ENCODE measurements at places on chromosomes 3 and 15.

DNA sequence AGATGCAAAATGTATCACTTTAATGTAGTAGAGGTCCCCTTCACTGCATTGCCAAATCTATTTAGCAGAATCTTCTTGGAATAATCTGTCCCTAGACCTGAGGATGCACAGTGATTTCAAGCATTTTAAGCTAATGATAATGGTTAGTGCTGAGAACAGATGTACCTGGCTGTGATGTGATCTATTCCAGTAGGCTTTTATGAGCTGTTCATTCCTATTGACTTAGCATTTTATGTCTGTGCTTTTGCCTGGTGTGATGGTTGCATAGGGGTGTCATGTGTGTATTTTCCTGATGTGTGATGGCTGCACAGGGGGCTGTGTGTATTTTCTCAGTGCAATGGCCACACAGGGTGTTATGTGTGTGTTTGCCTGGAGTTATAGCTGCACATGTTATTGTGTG, 272.9 kb downstream of the TIGIT start:
- DNase-seq = no peak

- no peak for DNase-seq
Measured at GRCh38 chr15:67967871-67968431, 86.2 kb upstream of the PIAS1 start.

DNA sequence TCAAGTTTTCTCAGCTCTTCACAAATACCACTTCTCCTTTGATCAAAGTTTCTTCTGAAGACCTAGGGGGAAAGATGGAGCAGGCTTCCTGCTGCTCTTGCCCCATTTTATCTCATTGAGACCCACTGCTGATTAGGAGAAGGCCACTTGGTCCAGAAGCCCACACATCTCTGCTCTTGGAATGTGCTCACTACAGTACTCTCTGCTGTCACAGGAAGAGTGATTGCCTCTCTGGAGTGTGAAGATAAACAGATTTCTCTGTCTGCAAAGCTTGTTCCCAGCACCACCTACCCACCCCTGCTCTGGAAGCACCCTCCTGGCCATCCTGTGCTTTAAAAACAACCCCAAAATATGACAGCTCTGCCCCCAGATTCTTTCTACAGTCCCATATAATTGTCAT, 41.3 kb upstream of the PRTG start:
- no peak for DNase-seq

- no peak for DNase-seq
Measured at GRCh38 chr3:134609821-134610431, 40.9 kb downstream of the KY start.

- peak; percentile 22 for DNase-seq
Measured at GRCh38 chr3:152269056-152269830, 514 bp downstream of the MBNL1 start.

DNA sequence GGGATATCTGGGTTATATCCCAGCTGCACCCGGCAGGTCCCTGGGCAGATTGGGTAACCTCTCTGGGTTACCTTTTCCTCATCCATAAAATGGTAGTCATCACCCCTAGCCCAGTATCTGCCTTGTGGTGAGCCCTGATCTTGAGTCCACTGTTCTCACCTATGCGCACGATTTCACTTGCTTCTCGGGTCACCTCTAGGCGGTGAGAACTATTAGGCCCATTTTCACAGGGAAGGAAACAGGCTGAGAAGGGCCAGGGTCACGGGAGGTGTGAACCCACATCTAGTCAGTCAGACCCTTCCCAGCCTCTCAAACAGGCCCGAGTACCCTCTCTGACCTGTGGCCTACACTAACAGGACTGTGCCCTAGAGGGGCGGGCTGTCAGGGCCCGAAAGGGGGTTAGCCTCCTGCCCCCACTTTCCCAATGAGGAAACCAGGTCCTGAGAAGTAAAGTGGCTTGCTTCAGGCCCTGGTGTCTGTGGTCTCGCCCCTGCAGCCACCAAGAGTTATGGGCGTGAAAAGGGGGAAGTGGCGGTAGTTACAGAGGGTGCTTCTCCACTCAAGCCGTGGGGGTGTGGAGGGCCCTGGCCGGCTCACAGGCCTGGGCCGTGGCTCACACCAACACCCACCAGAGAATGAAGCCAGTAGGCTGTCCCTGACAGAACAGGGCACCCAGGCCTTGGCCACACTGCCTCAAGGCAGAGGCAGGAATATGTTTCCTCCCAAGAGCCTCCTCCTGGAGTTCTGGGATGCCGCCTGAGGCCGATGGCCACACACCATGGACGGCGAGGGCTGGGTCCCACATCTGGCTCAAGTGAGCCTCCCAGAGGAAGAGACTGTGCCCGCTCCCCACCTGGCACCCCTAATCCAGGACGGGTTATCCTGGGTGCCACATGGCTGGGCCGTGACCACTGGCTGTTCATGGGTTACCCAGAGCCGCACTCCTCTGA, 19.5 kb downstream of the PSTPIP1 start:
- no peak for DNase-seq

DNA sequence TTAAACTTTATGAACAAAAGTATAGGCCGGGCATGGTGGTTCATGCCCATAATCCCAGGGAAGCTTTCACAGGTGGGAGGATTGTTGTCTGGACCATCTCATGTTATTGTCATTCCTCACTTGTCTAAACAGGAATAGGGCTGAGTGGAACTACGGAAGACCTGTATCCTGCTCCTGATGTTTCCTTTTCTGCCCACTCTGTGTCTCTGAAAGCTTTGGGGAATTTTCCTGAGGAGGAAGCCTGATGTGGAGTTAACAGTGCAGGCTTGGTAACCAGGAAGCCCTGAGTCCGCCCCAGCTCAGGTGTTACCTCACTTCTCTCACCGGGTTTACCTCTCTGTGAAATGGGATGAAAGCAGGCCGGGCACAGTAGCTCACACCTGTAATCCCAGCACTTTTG, 2.0 kb upstream of the SS18L2 start:
- DNase-seq = no peak

GRCh38 chr15:51390966-51391422, 49.5 kb downstream of the GLDN start:
- no peak for DNase-seq

DNA sequence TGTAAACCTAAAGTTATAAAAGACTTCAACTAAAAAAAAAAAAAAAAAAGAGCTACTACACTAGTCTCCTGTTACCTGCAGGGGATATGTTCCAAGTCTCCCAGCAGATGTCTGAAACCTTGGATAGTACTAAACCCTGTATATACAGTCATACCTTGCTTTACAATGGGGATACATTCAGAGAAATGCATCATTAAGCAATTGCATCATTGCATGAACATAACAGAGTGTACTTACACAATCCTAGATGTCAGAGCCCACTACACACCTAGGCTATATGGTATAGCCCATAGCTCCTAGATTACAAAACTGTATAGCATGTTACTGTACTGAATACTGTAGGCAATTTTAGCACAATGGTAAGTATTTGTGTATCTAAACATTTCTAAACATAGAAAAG, 119.1 kb downstream of the GMPS start:
- DNase-seq = no peak

- no peak for DNase-seq
Measured at GRCh38 chr3:8619548-8619947, 25.1 kb downstream of the SSUH2 start.

DNA sequence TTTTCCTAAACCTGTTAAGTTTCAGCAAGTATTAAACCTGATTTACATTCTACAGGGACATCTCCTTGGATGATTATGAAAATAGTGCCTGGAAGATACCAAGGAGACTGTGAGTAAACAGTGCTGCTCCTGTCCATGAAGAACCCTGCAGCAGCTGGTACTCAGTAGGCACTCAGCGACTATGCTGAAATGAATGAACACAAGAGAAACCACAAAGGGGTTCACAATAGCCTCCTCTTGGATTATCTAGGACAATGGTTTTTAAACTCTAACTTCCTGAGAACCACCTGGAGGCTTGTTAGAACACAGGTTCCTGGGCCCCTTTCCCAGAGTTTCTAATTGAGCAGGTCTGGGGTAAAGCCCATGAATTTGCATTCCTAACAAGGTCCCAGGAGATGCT, 488.4 kb upstream of the UBE2E2 start:
- DNase-seq = no peak

- no peak for DNase-seq
Measured at GRCh38 chr3:146157325-146158060, 3.5 kb downstream of the PLOD2 start.

DNA sequence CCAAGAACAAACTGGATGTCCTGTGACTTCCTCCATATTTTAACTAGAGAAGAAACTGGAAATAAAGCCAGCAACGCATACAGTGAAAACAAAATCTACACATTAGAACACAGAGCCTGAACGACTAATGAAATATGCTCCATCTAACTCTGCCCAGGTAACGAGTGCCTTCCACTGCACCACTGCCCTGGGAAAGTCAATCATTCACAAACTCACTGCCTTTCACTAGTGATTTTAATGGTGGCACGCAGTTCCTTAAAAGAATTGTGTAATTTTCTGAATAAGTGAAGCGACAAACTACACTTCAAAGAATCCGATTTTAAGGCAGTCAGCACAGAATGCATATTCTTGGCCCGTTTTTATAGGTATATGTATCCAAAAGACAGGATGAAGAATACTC, 416.0 kb downstream of the SHQ1 start:
- no peak for DNase-seq

DNA sequence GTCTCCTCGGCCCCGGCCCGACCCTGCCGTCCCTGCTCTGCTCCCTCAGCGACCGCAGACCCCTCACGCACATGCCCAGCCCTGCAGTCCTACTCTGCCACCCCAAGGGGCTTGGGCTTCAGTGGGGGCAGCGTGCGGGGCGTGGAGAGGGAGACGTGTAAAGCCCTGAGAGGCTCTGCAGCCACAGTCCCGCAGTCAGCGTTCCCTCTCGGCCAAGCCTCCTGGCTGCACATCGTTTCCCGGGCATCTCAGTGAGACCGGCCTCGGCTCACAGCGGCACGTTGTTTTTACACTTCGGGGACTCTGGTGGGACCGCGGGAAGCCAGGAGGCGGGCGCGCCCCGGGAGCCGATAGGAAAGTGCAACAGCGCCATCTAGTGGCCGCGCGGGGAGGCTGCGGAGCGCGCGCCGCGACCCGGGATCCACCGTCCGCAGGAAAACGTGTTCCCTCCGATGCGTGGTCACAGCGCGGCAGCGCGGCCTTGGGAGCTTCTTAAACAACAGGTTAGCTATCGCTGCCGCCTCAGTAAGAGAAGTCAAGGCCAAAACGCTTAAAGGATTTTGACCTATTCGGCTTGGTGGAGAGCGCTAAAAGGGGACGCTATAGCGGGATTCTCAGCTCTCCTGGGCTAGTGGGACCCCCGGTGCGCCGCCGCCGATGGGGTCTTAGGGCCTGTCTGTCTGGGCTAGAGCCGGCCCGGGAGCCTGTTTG, 226.8 kb upstream of the IGF1R start:
- peak; percentile 30 for DNase-seq

DNA sequence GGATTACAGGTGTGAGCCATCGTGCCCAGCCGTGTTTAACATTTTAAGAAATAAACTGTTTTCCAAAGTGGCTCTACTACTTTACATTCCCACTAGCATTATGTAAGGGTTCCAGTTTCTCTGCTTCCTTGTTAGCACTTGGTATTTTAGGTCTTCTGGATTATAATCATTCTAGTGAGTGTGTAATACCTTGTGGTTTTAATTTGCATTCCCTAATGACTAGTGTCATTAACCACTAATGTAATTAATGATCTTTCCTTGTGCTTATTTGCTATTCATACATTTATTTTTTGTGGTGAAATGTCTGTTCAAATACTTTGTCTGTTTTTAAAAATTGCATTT, 30.7 kb downstream of the ARIH2 start:
- DNase-seq = no peak

- no peak for DNase-seq
Measured at GRCh38 chr15:85404176-85404917, 23.9 kb downstream of the AKAP13 start.

DNA sequence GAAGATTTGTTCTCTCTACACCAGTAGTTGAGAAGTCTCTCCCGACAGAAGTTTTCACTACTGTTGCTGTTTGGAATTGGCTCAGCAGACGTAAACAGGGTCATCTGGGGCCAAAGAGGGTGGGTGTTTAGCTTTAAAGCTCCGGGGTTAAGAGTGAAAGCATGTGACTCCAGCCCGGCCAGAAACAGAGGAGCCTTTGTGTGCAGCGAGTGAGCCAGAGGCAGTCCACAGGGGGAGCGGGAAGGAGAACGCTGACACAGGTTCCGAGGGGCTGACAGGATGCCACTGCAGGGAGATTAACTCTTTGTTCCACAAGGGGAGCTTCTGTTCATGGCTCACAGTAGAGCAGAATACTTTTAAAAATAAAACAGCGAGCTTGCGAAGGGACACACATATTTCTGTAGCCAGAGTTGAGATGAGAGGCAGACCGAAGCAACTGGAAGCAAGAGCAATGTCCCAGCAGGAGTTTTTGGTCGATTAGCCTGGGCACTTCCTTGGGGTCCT, 26.9 kb downstream of the BMF start:
- no peak for DNase-seq

DNA sequence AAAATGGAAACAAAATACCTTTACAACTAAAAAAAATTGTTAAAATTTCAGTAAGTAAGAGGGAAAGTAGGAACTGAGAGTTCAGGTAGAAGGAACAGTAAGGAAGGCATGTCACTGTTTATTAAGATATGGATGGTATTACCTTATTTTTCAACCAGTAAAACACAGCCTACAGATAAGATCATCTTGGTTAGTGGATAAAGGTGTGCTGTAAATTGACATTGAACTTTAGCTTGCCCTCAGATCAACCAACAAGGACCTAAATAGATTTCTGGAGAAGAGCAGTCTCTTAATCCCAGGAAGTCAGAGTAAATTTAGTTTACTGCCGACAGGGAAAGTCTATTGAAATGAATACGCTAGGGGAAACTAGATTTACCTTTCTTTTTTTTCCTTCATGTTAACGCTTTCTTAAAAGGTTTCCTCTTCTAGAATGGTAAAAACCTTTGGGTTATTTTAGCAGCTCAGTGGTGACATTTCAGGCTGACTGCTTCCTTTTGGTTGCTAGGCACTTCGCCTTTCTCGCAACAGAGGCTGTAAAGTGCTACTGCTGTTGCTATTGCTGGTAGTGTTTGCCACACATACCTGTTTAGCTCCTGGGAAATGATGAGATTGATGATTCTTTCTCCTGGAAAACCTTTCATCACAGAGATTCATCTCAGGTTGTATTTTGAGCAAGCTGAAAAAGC, 12.9 kb downstream of the DZIP3 start:
- peak; percentile 6 for DNase-seq

GRCh38 chr3:126459763-126460127, 15.9 kb downstream of the ZXDC start:
- no peak for DNase-seq

GRCh38 chr3:112379020-112379690, 46.2 kb downstream of the CD200 start:
- no peak for DNase-seq

- no peak for DNase-seq
Measured at GRCh38 chr3:67657192-67657591, 2.8 kb upstream of the SUCLG2 start.

Data from stimulated activated CD8-positive, alpha-beta memory T cell treated with anti-CD3 and anti-CD28 coated beads, Interleukin-4, amount 100 ng/mL, for 1 hour (primary cell).